ENCODE measurements at places on chromosomes 2 and 18.
A peak's percentile ranks its signal among the peaks of the same experiment; 100 is the strongest.

- no peak for DNase-seq
Measured at GRCh38 chr2:68059784-68060525, 2.8 kb downstream of the C1D start.

- DNase-seq, result no peak
Measured at GRCh38 chr2:60152226-60152833, 401.1 kb downstream of the BCL11A start.

DNA sequence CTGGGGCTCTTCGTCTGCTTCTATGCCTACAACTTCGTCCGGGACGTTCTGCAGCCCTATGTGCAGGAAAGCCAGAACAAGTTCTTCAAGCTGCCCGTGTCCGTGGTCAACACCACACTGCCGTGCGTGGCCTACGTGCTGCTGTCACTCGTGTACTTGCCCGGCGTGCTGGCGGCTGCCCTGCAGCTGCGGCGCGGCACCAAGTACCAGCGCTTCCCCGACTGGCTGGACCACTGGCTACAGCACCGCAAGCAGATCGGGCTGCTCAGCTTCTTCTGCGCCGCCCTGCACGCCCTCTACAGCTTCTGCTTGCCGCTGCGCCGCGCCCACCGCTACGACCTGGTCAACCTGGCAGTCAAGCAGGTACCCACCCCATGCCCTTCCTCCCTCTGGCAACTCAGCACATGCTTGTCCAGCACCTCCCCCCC lies 24.2 kb downstream of the STEAP3 start:
- DNase-seq, result no peak

- no peak for DNase-seq
Measured at GRCh38 chr2:78757191-78757590, 268.3 kb upstream of the REG3G start.

DNA sequence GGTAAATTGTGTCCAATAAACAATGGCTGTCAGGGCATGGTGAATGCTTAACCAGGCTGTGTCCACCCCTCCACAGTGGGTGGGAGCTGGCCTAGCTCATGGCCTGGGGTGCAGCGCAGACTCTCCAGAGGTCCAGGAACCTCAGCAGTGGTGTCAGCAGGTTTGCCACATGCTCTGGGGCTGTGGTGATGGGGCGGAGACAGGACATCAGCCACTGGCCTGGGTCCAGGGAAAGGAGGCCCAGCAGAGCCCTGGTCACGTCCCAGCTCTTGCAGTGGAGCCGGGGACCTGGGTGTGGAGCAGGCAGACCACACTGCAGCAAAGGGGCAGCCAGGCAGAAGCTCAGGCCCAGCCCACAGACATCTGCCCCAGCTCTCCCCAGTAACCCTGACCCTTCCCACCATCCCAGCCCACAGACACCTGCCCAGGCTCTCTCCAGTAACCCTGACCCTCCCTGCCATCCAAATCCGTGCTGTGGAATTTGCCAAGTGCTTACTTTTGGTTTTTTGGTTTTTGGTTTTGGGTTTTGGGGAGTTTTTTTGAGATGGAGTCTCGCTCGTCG lies 13.8 kb upstream of the KIF1A start:
- no peak for DNase-seq

DNA sequence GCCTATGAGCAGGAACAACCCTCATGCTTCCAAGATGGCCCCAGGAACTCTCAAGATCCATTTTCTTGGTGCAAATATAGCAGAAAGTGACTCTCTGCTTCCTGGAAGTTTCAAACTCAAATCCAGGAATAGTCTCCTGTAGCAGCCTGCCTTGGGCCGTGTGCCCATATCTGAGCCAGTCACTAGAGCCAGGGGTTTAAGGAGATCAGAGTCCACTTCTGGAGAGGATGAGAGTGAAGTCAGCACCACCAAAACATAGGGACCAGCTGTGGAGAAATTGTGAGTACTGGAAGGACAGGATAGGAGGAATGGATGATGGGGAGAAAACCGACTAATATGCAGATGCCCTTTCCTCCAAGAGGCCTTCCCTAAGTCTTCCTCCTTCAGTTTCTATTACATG lies 33.2 kb downstream of the PSD4 start:
- DNase-seq, result no peak

DNA sequence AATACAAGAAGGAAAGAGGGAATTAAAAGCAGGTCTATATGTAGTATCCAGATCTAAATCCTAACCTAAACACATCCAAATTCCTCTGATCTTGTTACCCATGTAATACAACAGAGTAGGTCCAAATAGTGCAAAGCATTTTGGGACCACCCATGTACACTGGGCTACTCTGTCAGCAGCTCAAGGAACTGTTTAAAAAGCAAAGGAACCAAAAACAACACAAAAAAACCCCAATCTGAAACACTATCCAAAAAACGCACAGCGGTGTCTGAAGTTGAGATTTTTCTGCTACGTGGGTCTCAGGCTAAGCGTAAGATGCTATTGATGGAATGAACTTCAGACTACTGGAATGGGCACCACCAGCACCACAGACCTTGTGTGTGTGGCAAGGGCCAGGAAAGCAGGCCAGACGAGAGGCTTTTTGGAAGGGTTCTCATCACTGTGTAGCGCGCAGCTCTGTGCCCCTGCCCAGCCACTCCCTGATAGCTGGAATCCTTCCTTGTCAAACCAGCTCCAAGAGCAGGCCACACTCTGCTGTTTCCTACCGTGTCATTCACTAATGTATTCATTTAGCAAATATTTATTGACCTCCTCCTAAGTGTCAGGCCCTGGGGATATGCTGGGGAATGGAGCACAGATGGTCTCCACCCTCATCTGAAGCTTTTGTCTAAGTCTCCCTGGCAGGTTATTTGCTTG lies 101.4 kb downstream of the COLEC12 start:
- no peak for DNase-seq

DNA sequence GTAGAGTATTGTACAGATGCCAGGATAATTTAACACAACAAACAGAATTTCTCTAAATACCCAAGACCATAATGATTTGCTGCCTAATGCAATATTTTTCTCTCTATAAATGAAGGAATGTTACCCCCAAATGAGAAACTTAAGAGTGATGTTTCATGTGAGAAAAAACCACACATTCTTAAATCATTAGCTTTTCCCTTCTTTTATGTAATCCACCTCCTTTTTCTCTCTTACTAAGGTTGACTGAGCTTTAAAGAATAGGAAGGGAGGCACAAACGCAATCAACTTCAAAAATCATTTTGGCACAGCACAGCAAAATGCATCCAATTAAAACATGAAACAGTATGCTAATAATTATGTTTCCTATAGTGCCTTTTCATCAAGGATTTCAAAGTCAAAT lies 698.1 kb upstream of the CDH2 start:
- DNase-seq, result no peak

- DNase-seq, result no peak
Measured at GRCh38 chr2:58434692-58435091, 193.6 kb upstream of the FANCL start.

GRCh38 chr2:33107690-33108482 lies 161.1 kb downstream of the LTBP1 start:
- no peak for DNase-seq

DNA sequence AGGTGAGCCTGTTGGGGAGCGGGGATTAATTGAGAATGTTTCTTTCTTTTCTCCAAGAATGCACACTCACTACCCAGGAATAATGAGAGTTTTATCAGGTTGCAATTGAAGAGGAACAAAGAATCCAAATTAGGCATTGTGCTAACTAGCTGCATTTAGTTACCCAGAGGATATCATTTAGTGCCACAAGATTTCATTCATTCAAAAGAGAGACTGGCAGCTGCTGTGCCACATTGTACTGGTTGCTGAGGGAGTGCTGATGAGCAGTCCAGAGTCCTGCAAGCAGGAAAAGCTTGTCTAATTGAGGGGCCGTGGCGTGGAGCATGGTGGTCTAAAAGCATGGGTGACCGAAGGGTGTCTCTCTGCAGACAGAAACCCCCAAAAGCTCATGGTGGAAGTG lies 97.6 kb downstream of the CTAGE1 start:
- no peak for DNase-seq

GRCh38 chr2:223460774-223461211 lies 141.4 kb downstream of the SCG2 start:
- no peak for DNase-seq

DNA sequence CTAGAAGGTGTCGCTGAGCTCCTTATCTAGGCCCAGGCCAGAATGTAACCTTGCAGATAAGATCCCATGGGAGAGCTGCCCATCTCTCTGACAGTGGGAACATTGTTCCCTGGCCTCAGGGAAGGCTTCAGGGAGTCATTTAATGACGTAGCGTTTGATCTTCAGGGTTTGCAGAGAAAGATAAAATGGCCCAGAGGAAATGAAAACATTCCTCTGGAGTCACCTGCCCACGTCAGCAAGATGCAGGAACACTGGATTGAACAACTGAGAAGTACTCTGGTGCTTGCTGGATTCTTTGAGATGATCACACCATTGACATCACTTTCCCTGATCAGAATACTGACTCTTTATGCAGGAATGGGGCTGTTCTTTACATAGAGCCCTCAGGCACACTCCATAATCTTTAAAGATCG lies 51.6 kb downstream of the MAPK4 start:
- DNase-seq, result no peak

DNA sequence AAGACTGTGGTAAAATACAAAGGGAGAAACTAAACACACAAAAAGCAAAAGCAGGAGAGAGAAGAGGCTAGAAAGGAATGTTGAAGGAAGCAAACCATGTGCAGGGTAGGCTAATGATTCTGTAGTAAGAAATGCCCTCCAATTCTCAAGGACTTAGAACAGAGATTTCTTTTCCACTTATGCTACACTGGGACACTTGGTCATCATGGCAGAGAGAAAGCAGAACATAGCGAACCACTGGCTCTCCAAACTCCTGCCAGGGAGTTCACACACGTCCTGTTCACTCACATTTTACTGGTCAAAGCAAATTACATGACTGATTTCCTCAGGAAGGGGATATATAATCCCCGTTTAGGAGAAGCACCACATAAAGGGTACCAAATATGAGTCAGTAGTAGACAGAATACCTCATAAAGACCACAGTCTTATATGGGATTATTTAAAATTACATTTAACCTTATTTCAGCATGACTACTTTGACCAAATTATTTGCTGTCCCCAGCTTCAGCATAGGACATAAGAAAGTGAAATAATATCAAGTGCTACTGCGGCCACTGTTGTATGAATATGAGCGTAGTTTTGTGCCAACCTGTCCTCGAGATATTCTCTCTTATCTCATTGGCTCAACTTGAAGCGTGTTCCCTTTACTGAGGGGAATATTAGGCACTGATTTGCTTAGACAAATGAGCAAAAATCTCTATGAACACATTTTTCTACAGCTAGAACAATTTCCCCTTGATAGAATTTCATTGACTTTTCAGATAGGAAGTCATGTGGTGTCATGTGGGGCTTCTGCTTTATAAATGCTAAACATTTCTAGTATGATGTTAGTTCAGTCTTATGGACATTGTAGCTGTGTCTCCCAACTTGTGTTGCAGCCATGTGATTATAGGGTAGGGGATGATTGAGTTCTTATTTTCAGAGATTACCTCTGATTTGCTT lies 81.7 kb downstream of the FAM161A start:
- no peak for DNase-seq

GRCh38 chr2:43174368-43174916 lies 52.0 kb downstream of the ZFP36L2 start:
- DNase-seq, result peak; percentile 67

GRCh38 chr2:80255918-80256781 lies 48.4 kb downstream of the LRRTM1 start:
- no peak for DNase-seq

Data from effector memory CD8-positive, alpha-beta T cell (primary cell).